Lower lobe of right lung (tissue), 2 donors: ENCODE measurements at places on chromosomes 13 and 19. TPM values are rescaled to one million over a fixed set of nuclear protein-coding genes. Genes with fewer than 3 reads are reported as not detected.

Gene KPTN
- 14.5 TPM for total RNA-seq

Gene SIGLEC7
- total RNA-seq, result 10.0 TPM

Gene MATK
- total RNA-seq, result 11.3 TPM

Gene PSG11
- total RNA-seq, result not detected

Gene PNMA8C
- total RNA-seq, result 0.18 TPM

Gene WDR88
- total RNA-seq, result not detected

Gene ZNF470
- 3.5 TPM for total RNA-seq

Gene PABPC3
- 0.18 TPM for total RNA-seq

Gene F10
- total RNA-seq, result 8.9 TPM

Gene GJB6
- total RNA-seq, result not detected

Gene GIPC3
- total RNA-seq, result 4.2 TPM

Gene EID2B
- total RNA-seq, result 3.7 TPM

- peak; percentile 62 for DNase-seq
Measured at GRCh38 chr19:8209462-8210378, 550 bp downstream of the CERS4 start.

- DNase-seq, result peak; percentile 59
Measured at GRCh38 chr13:27401210-27401609, 23.2 kb upstream of the GTF3A start.

- no peak for DNase-seq
Measured at GRCh38 chr13:24339937-24340607, 30.7 kb downstream of the C1QTNF9 start.

- peak; percentile 93 for DNase-seq
Measured at GRCh38 chr19:53254411-53255341, at the start of gene ZNF677. Gene ZNF677, minus strand, starts transcription at chr19:53254873. Its CDS starts 3,323 bp downstream, at chr19:53251550.

DNA sequence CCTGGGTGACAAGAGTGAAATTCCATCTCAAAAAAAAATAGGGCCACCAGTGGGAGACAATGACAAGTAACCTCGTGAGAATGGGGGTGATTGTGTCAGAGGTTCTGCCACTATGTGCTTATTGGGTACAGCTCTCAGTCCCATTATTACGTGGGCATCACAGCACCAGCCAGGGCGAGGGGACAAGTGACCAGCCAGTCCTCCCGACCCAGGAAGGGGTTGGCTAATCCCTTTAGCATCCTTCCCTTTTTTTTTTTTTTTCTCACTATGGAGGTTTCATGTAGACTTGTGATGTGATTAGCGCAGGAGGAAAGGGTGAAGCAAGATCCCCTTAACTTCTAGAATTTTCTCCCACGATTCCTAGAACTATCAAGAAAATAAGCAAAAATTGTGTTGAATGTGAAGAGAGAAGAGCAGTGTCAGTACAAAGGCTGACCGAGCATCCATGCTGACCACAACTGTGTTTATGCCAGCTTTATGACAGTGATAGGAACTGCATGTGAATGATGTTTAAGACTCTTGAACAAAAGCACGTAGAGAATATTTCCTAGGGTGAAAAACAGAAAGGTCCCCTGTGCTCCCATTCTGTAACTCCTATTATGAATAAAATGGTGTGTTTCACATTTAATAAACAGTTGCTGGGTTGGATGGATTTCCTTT is 50.0 kb downstream of the ALOX5AP start:
- peak; percentile 77 for DNase-seq

- DNase-seq, result no peak
Measured at GRCh38 chr13:37029617-37030016, 29.0 kb downstream of the EXOSC8 start.

- no peak for DNase-seq
Measured at GRCh38 chr13:23985839-23986238, 88.5 kb upstream of the C1QTNF9B start.

GRCh38 chr13:37868691-37869505 is 674 bp downstream of the TRPC4 start:
- DNase-seq, result no peak

DNA sequence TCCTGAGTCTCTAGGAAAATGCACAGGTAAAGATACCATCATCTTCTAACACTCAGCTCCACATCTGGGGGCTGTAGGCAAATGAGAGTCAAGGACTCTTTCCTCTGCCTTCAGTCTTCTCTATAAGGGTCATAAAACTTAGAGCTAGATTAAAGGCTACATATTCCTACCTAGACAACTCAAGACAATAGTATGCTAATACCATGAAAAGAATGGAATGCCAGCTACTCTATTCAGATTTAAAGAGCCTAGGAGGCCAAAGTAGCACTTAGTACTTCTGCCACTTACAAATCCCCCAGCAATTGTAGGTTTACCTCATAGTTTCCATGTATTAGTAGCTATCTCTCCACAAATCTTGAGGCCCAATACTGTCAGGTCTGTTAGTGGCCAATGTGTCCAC is 453.0 kb downstream of the SLITRK5 start:
- no peak for DNase-seq

GRCh38 chr13:33744589-33745369 is 73.2 kb upstream of the RFC3 start:
- DNase-seq, result peak; percentile 63

DNA sequence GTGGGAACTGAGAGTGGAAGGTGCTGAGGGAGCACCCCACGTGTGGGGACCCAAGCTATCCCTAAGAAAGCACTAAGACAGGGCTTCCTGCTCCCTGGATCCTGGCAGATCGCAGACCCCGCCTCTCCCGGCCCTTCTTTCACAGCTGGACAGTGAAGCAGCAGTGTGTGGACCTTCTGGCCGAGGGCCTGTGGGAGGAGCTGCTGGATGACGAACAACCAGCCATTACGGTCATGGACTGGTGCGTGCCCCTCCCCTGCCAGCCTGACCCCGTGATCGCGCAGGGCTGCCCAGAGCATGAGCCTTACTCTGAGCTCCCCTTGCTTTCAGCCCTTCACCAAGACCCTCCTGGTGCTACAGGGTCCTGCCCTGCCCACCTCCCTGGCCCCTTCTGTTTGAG is 2.3 kb downstream of the NCCRP1 start:
- no peak for DNase-seq

- DNase-seq, result no peak
Measured at GRCh38 chr13:112772539-112772909, 82.7 kb downstream of the ATP11A start.

- DNase-seq, result no peak
Measured at GRCh38 chr13:82597747-82598146, 1284.5 kb downstream of the SLITRK1 start.

- DNase-seq, result no peak
Measured at GRCh38 chr13:45122941-45123340, 2.6 kb downstream of the GTF2F2 start.

GRCh38 chr13:44425041-44425814 is 51.6 kb downstream of the SERP2 start:
- DNase-seq, result no peak

DNA sequence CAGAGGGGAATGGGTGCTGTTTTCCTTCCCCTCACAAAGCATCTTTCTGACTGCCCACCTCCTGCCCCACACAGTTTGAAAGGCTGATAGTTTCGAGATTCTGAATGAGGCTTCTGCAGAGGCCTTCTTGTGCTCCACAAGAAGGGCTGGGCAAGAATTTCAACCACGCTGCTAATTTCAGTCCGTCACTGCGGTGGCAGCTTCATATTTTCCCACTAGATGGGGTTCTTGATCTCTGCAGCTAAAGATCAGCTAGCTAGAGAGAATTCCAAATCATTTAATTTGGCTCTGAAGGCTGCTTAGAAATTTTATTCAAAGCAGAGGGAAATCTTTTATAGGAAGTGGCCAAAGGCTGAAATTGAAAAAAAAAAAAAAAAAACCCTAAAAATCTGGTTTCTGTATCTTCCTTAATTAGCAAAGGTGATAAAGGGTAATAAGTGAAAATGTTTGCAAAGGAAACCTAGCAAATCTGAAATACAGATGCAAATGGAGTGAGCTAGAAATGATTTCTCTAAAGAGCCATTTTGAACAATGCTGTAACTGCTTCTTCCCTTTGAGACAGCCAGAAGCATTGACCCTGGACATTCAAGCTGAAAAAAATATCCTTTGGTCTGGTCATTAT is 38.0 kb upstream of the C13orf42 start:
- no peak for DNase-seq

GRCh38 chr19:4552525-4552819 is 7.0 kb downstream of the SEMA6B start:
- no peak for DNase-seq

DNA sequence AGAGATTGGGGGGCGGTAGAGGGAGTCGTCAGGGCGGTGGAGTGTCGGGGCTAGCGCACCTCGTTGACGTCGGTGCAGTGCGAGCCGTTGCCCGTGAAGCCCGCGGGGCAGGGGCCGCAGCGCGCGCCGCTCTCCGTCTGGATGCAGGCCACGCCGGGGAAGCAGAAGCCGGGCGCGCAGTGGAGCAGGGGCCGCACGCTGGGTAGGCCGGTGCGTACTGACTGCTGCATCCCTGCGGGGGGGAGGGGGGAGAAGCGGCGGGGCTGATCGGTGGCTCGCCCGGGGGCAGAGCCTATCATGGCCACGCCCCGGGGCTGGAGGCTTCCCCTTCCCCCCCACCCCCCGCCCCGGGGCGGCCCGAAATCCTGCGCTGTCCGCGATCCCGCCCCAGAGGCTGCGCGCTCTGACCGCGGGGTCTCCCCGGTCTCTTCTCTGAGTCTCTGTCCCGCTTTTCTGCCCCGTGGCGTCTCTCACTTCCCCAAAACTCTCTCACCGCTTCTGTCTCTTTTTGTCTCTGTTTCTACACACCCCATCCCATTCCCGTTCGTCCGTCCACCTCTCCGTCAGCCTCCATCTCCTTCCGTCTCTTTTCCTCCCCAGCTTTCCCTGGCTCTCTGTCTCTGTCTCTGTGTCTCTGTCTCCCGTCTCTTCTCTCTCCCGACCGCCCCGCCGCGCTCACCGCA is 1.1 kb downstream of the COMP start:
- DNase-seq, result no peak

GRCh38 chr13:30466841-30467252 is 1.1 kb upstream of the HMGB1 start:
- DNase-seq, result no peak

DNA sequence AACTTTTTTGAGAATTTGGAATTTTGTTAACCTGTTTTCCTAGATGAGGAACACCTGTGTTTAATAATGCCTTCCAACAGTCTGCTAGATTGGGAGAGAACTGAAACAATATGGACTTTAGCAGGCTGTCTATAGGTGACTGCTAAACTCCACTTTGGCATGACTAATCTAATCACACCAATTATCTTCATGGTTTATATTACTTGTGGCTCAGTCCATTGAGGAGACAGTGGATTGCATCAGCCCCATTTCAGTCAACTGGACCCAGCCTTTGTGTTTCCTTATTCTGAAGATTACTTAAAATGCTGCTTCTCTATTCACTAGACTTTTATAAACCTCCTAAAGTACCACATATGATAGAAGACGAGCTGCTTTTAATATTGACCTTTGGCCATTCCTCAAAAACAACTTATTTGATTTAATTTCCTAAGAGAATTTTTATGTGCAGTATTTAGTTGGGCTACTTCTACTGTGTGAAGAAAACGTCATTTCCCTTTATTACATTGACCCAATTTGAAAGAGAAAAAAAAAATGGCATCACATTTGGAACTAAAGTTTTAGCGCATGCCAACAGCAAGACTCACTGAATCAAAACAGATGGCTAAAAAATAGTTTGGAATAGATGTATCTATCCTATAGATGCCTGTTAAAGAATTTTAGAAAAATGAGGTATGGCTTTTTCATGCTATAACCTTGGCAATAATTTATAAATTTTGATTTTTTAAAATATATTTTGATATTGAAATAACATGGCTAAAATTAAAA is 295.8 kb downstream of the NDFIP2 start:
- DNase-seq, result no peak

DNA sequence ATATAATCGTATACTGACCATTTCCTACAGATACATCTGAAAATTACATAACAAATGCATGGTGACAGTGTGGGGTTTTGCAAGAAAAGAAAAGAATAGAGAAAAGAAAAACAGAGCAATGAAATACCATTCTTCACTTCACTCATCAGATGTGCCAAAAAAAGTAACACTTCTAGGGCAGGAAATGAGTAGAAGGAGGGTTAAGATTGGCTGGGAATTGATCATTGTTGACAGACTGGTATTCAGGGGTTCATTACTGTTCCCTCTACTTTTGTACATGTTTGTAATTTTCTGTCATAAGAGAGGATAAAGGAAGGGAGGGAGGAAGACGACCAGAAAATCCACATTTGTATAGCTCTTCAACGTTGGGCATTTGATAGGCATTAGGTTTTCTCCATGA is 31.5 kb downstream of the ABCC4 start:
- no peak for DNase-seq

- no peak for DNase-seq
Measured at GRCh38 chr13:100209857-100210825, 121.2 kb downstream of the PCCA start.

GRCh38 chr19:47641891-47642485 is 33.1 kb downstream of the BICRA start:
- no peak for DNase-seq

DNA sequence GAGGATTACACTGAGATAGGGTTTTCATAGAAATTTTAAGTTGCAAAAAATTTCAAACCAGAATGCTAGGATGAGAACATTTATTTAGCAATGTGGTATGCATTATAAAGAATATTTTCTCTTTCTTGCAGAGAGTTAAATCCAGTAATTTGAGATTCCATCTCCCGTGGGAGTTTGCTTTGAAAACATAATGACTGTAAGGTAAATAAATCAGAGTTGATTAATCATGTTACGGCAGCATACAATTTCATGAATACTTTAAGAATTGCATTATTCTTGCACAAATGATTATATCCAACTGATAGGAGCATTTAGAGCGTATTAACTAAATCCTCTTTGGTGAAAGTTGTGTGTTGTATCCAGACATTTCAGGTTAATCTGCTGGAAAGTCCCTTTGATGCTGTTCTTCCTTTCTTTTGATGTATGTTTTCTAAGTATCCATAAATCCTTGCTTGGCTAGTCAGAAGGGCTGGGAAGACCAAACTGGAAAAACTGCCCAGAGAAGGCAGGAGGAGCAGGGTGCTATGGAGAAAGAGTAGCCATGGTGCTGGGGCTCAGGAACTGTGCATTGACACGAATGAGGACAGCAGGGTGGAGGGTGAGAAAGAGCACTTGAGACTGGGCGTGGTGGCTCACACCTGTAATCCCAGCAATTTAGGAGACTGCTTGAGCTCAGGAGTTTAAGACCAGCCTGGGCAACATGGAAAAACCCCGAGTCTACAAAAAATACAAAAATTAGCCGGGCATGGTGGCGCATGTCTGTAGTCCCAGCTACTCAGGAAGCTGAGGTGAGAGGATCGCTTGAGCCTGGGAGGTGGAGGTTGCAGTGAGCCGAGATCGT is 4.8 kb upstream of the GJA3 start:
- DNase-seq, result no peak

- DNase-seq, result no peak
Measured at GRCh38 chr19:32469795-32470194, 64.2 kb downstream of the DPY19L3 start.
